ENCODE measurements at places on chromosomes 12 and 14.

DNA sequence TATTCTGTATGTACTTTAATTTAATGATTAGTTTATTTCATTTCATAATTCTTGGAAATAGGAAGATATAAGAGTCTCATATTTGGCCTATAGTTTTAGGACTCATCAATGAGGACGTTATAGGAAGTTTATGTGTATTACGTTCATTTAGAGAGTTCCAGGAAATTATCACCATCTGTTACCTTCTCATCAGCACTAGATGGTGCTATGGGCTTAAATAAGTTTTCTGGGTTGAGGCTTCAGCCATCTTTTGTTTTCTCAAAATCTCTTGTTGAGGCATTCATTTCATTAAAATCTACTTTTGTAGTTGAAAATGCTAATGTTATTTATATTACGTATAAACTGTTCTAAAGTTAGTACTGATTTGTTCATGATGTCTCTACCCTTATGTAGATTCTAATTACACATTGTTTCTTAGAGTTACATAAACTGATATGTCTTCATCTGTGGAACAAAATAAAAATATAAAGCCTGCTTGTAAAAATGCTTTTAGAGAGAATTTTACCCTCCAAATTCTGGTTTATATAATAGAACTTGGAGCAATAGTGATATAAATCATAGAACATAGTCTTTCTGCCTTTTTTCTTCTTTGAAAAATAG, 89.2 kb downstream of the CFAP54 start:
- no peak for DNase-seq

DNA sequence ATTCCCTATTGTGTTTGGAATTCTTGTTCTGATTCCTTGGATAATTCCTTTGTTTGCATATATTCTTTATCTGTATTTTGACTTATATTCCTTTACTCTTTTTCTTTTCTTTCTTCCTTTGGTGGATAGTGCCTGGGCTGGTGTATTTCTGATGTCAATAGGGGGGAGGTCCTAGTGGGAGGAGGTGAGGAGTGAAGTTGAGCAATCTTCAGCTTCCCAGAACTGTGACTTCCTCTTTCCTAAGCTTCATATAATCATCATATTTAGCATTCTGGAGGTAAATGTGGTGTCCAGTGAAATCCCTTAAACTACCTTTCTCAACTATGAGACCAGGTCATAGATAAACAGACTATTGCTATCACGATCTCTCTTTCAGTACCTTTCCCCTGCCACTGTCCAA, 29.6 kb upstream of the TBPL2 start:
- DNase-seq, result no peak

DNA sequence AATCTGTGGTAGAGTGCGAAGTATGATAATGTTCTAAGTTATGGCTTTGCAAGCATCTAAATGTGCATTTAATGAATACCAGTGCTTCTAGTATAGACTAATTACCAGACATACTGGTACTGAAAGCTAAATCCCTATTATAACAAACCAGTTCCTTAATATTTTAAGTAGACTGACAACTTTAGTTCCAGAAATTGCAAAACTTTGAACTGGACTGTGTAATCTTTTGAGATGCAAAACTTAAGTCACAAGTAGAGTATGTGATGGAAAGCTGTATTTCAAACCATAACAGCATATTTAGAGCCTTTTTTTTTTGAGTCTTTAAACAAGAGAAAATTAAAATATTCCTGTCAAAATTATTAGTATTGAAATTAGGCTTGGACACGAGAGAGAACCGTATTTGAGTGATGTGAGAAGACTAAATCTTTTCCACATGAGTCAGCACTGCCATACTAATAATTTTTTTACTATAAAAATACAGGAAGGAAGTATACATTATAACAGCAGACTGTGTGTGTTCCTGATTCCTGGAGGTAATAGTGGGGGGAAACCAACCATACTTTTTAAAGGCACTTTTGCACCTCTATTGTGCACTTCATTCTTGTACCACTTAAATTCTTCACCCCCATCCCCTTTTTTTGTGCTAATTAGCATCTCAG, 45.5 kb downstream of the PPM1A start:
- no peak for DNase-seq

DNA sequence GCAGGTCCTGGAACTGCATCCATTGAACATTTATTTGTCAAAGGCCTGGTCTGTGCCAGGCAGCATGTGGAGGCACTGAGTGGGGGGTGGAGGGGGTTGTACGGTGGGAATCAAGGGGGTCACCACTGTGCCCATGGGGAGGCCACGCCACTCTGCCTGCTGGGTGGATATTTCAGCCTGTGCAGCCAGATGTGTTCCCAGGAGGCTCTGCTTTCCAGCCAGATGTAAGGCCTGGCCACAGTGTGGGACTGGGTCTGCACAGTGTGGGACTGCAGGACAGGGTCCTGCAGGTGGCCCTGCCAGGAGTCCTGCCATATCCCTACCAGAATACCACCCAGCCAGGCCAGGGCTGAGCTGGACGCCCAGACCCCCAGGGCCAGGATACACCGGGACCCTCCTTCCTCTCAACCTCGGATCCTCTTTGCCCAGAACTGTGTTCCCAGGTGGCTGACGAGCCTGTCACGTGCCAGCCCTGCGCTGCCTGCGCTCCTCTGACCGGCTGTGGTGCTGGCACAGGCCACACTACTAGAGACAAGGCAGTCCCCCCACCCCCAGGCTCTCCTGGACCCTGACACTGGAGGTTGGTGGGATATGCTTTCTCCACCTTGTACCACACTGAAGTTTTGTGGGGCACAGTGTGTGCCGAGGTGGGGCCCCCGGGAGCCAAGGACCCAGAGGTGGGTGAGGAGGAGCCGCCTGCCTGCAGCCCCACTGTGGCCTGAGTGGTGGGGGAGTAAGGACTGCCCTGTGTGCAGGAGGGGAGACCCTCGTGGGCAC, 17.5 kb downstream of the XRCC3 start:
- no peak for DNase-seq

GRCh38 chr14:71430321-71430677, 501.9 kb upstream of the RGS6 start:
- DNase-seq, result no peak

Measured in stimulated activated CD4-positive, alpha-beta T cell treated with anti-CD3 and anti-CD28 coated beads, Interleukin-2, amount 100 ng/mL, for 24 hours (primary cell).